ENCODE measurements at places on chromosomes 12 and 14.

DNA sequence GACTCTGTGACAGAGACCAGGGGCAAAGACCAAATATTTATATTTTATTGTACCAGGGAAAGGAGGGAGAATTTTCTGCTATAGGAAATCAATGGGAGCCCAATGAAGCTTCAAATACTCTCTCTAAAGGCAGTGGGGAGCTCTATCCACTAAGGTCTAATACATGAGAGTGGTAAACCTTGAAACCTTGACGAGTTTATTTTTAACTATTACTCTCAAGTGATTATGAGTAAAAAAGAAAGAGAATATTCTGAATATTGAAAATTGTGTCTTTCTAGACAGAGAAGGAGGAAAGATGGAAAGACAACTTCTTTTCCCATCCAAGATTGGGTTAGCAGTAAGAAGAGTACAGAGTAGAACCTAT lies 1722.1 kb upstream of the SEL1L start:
- no peak for DNase-seq

GRCh38 chr12:39571351-39571750 lies 48.3 kb downstream of the ABCD2 start:
- no peak for DNase-seq

- no peak for DNase-seq
Observed at GRCh38 chr12:85688837-85689236, 147.4 kb downstream of the RASSF9 start.

DNA sequence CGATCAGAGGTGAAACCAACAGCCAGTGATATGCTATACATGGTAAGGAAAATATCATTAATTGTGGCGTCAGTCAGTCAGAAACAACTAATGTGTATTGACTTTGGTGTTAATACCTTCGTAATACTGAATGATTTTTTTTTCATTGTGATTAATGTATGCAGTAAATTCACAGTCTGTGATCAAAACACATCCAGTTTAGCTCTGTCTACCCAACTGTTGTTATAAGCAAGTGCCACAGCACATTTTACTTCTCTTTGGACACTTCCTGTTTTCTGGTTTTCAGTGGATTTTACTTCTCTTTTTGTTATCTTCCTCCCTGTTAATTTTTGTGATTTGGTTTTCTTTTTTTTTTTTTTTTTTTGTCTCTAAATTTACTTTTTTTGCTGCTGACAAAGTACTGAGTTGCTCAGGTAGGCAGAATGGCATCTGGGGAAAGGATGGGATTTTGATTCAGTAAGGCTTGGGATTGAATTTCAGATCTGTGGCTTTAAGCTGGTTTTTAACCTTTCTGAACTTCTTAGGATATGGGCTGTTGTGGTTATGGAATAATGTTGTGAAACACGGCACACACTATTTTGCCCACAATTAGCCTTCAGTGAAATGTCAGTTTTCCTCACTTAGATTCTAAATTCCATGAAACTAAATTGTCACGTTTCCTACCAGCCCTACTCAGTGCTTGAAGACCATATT lies 604 bp downstream of the GLIPR1 start:
- no peak for DNase-seq

DNA sequence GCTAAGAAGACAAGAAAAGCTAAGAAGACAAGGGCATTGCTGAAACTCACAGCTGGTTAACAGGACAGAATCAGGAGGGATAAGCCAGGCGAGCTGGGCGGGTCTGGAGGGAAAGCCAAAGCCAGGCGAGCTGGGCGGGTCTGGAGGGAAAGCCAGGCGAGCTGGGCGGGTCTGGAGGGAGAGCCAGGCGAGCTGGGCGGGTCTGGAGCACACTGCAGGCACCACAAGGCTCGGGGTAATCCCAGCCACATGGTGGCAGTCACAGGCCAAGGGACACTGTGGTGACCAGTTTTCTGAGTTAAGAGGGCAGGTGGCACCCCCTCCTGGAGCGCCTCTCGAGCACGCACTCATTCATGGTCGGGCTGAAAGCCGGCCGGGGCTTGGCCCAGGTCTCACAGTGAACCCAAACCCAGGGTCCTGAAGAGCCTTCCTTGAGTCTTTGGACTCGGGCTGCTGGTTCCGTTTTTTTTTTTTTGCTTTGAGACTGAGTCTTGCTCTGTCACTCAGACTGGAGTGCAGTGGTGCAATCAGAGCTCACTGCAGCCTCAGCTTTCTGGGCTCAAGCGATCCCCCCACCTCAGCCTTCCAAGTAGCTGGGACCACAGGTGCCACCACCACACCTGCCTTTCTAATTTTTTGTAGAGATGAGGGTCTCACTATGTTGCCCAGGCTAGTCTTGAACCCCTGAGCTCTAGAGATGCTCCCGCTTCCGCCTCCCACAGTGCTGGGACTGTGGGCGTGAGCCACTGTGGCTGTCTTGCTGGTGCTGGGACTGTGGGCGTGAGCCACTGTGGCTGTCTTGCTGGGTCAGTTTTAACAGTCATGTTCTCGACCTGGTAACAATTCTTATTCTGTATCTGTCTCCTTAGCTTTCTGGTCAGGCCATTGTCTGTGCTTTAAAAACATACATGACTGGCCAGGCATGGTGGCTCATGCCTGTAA lies 40.2 kb downstream of the HSP90AA1 start:
- peak; percentile 87 for DNase-seq

GRCh38 chr14:20400965-20401593 lies 12.2 kb downstream of the TEP1 start:
- no peak for DNase-seq
